Thoracic aorta (tissue), 2 donors: ENCODE measurements at places on chromosomes 5 and 9. TPM values are rescaled to one million over a fixed set of nuclear protein-coding genes. Genes with fewer than 3 reads are reported as not detected.

CD14 gene
- 235 TPM for total RNA-seq

GRCh38 chr5:3197304-3198073 lies 398.1 kb upstream of the IRX1 start:
- no peak for DNase-seq

DNA sequence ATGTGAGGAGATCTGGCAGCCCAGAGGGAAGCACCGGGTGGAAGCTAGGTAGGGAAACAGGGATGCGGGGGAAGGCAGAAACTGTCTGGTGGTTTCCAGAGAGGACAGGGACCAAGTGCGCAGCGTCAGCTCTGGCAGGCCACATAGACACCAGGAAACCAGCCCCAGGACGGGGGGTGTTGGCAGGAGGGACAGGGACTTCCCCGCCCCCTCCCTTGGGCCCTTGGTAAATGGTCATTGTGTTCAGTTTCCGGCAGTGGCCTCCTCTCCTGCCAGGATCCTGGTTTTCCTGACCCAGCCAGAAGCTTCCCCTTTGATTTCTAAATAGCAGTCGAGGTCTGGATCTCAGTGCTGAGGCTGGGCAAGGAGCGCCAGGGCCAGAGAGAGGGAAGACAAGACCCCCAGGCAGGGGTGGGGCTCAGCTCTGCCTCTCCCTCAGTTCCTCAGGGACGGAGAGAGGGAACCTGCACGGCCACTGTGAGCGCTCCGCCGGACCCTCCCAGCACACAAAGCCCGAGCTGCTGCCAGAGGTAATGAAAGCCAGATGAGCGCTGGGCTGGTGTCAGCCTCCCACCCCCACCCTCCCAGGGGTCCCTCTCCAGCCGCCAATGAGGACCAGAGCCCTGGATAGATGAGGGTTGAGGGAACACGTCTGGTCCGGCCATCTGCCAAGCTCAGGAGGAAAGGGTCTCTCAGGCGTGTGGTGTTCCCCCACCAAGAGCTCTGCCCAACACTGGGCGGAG lies 1.8 kb downstream of the RALGDS start:
- no peak for DNase-seq

DNA sequence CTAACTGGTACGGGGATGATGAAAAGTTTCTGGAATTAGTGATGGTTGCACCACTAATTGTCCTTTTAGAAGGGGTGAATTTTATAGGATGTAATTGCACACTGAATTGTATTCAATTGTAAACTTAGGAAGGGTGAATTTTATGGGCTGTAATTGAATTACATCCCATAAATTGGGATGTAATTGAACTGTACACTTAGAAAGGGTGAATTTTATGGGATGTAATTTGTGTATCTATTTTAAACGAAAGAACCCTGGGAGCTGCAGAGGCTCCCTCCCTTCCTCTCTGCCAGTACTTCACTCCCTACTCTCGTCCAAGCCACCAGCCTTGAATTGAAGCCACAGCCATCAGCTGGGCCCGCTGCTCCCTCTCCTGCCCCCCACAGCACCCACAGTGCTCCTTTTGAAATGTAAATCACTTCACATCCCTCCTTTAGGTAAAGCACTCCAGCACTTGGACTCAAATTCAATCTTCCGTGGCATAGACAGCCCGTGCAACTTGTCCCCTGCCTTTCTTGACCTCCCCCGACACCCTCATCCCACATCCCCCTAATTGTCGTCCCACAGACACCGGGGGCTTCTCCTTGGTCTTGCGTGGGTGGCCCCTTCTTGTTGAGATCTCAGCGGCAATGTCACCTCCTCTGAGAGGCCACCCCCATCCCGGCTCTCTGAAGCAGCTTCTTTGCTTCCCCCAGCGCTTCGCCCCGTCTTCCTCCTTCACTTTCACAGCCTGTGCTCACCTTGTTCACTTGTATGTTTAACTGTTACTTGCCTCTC lies 84.2 kb upstream of the HRH2 start:
- DNase-seq, result no peak

- no peak for DNase-seq
Measured at GRCh38 chr5:132180134-132180745, 47.4 kb downstream of the P4HA2 start.

GALNT12 gene
- 30.1 TPM for total RNA-seq

DNA sequence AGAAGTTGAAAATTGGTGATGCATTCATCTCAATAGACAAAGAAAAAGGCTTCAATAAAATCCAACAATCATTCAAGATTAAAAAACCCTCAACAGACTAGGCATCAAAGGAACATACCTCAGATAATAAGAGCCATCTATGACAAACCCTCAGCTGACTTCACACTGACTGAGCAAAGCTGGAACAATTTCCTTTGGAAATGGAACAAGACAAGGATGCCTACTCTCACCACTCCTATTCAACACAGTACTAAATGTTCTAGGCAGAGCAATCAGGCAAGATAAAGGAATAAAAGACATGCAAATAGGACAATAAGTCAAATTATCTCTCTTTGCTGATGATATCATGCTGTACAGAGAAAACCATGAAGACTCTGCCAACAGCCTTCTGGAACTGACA lies 1188.1 kb downstream of the DTWD2 start:
- no peak for DNase-seq

ANGPTL2 gene
- 18.6 TPM for total RNA-seq

DNA sequence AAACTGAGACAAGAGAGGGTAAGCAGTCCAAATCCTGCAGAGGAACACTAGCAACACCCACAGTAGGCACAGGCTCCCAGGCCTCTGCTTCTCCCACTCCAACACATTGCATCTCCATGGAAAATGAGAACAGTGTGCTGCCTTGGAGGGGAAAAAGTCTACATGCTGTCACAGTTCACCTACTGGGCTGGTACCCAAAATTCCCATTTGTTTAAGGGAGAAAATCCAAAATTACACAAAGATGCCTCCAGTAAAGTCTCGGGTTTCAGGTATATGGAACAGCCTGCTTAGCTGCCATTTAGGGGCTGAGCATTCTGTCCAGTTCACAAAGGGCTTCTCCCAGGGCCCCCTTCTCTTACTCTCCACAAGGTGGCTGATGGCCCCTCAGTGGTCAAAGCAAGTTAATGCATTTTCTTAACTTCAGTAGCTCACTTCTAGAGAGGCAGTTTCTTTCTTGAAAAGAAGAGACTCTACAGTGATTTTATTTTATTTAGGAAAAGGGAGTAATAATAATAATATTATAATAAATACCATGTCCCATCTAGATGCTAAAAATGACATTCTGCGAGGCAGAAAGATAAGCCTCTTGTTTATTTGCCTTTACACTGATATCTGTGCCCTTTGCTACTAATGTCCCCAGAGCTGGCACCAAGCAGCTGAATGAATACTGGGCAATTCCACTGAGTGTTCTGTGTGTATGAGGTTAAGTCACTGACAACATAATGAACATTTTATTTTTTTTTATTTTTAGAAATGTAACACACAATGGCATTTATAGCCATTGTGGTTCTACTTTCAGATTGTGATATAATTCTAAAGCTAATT lies 89.4 kb downstream of the RGS7BP start:
- no peak for DNase-seq

DNA sequence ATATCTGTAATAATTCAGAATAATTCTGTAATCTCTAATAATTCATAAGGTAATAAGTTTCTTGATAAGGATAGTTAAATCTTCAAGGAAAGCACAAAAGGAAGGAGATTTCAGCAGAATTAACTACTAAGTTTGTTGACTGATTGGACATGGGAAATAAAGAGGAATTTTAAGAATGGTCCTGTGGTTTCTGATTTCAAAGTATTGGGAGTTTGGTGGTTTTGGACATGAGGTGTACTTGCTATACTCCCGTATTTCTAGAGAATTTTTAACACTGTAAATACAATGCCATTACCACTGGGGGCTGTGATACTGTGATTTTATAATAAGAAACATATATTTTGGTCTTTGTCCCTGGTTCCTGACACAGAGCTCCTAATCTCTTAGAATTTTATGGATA lies 123.9 kb downstream of the UNC13B start:
- DNase-seq, result no peak

- no peak for DNase-seq
Measured at GRCh38 chr5:167233507-167234220, 1057.8 kb upstream of the WWC1 start.

ACOT12 gene
- not detected for total RNA-seq

FST gene
- 3.9 TPM for total RNA-seq

DNA sequence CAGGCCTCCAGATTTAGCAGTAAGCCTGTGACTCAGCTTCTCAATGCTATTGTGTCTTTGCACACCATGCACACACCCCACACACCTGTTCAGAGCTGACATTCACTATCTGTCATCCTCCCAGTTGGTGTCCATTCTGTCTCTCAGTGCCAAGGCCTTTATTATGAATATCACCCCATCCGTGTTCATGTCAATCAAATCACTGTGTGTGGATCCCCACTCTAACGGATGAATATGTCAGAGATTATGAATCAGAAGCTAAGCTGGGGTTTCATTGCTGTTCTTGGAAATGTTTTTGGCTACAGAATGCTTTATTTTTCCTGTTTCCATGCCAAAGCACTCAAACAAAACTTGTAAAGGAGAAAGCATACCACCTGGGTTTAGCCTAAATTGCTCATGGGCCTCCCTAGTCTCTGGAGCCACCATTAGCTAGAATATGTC lies 9.4 kb upstream of the MAMDC2 start:
- DNase-seq, result no peak

- DNase-seq, result no peak
Measured at GRCh38 chr9:14306188-14306587, 7.8 kb downstream of the NFIB start.

GRCh38 chr9:38108326-38108725 lies 39.3 kb upstream of the SHB start:
- DNase-seq, result no peak

GRCh38 chr9:112278152-112278551 lies 55.3 kb downstream of the PTBP3 start:
- no peak for DNase-seq

DNA sequence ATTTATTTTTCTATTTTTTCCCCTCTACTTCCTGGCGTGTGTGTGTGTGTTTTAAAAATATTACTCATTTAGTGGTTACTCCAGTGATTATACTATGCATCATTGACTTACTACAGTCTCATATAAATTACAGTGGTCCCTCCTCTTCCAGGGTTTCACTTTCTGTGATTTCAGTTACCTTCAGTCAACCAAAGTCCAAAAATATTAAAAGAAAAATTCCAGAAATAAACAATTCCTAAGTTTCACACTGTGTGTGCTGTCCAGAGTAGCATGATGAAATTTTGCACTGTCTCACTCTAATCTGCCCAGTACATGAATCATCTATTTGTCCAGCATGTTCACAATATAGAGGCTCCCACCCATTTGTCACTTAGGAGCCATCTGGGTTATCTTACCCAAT lies 47.4 kb upstream of the CCDC112 start:
- no peak for DNase-seq

SLCO6A1 gene
- total RNA-seq, result not detected

DNA sequence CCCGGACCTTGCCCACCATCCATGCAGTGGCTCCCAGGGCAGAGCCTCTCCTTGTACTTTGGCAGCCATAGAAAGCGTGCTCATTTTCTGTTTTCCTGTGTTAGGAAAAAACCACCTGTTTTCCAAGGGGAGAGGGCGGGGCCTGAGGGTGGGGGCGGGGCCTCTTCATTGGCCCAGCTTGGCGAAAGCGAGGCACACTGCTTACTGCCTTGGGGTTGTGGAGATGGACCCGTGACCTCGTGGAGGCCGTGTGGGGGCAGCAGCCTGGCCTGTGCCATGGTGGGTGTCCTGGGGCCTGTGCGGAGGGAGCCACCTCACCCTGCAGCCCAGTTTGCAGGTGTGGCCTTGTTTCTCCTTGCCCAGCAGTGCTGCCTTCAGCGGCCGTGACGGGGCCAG lies 4.4 kb upstream of the TOR4A start:
- no peak for DNase-seq

CDH6 gene
- 15.9 TPM for total RNA-seq

SLC6A18 gene
- not detected for total RNA-seq

GRCh38 chr5:174550026-174550425 lies 174.4 kb upstream of the MSX2 start:
- no peak for DNase-seq

DNA sequence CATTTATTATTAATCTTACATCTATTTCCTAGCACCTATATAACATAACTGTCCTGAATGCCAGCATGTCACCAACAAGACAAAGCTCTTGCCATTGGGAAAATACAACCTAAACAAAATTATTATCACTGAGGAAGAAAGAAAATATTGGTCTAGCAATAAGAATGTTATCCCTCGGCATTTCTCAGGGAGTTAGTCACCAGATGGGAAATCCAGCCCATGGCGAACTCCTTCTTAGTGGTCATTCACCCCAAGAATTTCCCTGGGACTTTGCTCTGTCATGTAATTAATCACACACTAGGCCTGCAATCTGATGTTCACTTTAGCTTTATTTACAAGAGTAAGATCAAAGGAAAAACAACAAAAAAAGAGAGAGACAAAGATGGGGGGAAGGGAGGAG lies 56.1 kb upstream of the TAS2R1 start:
- DNase-seq, result no peak

ARHGEF39 gene
- 0.54 TPM for total RNA-seq

DNA sequence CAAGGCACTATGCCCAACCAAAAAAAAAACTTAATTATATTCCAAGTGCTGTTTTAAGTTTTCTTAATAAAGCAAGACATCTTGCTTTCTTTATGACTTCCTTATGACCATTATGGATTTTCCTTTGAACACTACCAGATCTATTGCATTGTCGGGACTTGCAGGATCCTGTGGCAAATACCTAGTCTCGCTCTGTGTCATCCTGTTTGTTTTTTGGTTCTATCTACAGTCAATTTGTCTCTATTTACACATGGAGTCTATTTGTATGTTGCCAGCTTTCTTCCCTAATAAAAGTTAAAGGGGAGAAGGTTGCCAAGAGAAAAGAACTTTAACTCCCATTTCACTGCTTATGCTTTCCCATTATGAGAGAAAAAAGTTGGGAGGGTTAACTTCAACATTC lies 4.9 kb downstream of the HINT1 start:
- DNase-seq, result no peak

CYSRT1 gene
- total RNA-seq, result not detected

DNA sequence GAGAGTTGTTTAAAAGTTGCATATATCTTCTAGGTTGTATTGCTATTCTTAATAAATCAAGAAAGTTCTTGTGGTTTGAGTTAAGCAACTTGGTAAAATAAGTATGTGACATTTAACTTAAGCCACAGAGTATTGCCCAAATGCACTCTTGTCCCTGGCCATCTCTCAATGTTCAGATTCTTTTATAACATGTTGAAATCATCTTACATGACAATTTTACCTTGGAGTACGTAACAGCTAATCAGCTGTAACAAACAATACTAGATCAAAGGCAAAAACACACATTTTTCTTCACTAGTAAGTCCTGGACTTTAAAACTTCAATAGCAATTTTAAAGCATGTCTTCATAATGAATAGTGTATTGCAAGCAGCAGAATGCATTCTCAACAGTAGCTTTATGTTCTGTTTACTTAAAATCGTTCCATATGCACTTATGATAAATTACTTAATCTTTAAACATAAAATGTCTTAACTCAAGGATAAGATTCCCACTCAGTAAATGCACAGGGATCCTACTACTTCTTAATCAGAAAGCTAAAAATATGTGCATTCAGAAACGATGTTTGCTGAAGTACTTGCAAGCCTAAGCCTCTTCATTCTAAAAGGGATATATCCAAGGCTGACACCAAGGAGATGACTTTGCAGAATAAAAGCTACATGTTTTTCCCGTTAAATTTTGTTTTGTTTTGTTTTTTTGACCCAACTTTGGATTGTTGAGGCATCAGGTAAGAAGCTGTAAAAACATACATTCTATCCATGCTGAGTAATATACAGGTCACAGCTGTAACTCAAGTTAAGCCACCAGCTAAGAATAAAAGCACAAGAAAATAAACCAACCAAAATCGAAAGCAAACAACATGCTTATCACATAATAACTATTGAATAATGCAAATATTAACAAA lies 86.1 kb upstream of the NFIB start:
- no peak for DNase-seq

TMEM8B gene
- total RNA-seq, result 14.6 TPM
